H54 (cell line): ENCODE measurements at places on chromosomes 11 and 22.

DNA sequence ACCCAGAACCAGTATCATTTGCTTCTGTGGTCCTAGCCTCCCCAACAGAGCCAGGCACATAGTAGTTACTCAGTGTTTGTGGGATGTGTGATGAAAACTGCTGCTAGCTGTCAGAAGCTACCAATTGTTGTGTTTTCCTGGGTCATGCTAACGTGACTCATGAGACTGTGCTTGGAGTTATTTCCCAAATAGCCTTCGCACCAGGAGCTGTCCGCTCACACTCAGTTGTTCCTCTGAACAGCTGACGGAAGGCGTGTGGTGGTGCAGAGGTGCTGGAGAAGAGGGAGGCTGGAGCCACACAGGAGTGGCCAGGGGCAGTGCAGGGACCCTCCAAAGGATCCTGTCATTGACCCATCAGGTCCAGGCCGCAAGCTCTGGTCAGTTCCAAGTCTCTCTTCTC, 53.9 kb upstream of the TBCEL start:
- DNase-seq = no peak

GRCh38 chr11:114040706-114041211, 18.8 kb upstream of the ZBTB16 start:
- DNase-seq = no peak

- no peak for DNase-seq
These were observed 244.4 kb downstream of the TTC28 start for GRCh38 chr22:28435140-28435768.

GRCh38 chr11:12120031-12121008, 9.9 kb downstream of the MICAL2 start:
- DNase-seq = no peak

- no peak for DNase-seq
These were observed 23.0 kb downstream of the MYO18B start for GRCh38 chr22:25765016-25765367.

DNA sequence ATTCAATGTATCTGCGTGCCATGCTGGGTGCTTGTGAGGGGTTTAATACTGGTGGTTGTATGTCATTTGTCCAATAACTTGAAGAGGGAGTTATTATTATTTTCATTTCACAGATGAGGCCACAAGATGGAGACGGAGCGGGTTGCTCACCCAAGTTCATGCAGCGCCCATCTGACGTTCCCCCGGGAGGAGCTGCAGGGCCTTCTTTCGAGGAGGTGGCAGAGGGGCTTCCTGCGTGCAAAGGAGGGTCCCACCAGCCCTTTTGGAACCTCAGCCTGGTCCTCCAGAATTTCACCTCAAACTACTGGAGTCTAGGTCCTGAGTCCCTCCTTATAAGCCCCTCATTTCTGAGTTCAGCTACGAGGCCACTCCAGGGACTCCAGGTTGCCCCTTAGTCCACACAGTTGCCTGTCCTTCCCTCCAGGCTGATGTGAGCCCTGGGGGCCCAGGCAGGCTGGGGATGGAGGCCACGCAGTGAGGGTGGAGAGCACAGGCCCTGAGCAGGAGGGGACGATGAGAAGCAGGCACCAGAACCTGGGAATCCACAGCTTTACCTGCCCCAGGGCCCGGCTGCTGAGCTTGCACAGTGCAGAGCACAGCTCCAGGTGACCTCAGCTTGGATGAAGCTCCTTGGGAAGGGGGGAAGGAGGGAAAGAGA, 2.9 kb upstream of the VSIG10L2 start:
- no peak for DNase-seq

- DNase-seq = no peak
These were observed 29.5 kb downstream of the TREH start for GRCh38 chr11:118649941-118650340.

- no peak for DNase-seq
These were observed 54.2 kb downstream of the DENND5A start for GRCh38 chr11:9210922-9211320.

DNA sequence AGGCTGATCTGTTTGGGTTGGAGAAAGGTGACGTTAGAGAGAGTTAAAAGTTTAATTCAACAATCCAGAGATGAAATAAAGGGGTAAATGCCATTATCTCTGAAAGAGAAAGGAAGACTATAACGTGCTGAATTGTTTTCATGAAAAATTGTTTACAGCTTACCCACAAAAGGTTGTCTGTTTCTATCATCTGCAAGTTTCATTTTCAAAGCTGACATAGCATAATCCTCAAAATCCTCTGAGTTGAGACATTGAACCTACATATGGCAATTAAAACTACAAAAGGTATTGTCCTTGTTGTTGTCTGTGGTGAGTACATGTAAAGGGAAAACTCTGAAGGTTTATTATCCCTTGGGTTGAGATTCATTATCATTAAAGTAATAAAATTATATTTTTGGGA, 569.9 kb downstream of the LUZP2 start:
- no peak for DNase-seq

DNA sequence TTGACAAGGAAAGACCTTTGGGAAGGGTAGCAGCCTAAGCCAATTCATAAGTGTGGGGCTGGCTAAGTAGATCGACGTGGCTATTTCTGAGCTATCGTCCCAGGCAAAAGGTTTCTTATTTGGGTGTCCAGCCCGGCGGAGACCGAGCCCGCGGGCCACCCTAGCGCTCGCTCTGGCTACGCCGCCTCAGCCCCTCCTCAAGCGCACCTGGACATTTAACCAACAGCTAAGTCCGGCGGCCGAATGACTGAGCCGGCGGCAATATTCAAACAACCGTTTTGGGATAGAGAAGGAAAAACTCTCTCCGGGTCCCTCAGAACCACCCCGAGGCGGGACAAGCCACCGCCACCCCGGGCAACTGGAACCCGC, 457 bp downstream of the RNF141 start:
- DNase-seq = no peak

GRCh38 chr11:12472401-12473005, 95.1 kb downstream of the PARVA start:
- DNase-seq = no peak

DNA sequence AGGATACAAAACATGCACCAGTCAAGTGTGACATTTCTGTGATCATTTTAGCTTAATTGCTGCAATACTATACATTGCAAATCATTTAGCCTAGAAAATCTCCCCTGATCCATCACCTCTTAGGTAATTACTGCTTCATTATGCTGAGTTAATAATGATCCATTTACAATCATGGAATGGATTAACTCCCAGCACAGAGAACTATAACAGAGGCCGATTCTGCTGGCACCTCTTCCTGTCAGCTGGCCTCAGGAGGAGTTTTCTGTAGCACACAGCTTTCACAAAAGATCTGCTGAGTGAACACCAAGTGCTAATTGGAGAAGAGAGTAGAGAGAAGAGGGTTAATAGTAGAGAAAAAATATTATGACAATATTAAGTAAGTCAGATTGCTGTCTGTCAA, 591.8 kb upstream of the KIRREL3 start:
- no peak for DNase-seq

- DNase-seq = no peak
These were observed 24.6 kb downstream of the MOV10L1 start for GRCh38 chr22:50114221-50115021.

DNA sequence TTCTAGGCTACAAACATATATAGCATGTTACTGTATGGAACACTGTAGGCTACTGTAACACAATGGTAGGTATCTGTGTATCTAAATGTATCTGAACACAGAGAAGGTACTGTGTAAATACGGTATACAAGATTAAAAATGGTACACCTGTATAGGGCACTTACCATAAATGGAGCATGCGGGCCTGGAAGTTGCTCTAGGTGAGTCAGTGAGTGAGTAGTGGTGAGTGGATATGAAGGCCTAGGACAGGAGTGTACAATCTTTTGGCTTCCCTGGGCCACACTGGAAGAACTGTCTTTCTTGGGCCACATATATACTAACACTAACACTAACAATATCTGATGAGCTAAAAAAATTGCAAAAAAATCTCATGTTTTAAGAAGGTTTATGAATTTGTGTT, 21.4 kb downstream of the RNF141 start:
- DNase-seq = no peak

GRCh38 chr11:79437981-79438630, 2.7 kb downstream of the TENM4 start:
- no peak for DNase-seq

DNA sequence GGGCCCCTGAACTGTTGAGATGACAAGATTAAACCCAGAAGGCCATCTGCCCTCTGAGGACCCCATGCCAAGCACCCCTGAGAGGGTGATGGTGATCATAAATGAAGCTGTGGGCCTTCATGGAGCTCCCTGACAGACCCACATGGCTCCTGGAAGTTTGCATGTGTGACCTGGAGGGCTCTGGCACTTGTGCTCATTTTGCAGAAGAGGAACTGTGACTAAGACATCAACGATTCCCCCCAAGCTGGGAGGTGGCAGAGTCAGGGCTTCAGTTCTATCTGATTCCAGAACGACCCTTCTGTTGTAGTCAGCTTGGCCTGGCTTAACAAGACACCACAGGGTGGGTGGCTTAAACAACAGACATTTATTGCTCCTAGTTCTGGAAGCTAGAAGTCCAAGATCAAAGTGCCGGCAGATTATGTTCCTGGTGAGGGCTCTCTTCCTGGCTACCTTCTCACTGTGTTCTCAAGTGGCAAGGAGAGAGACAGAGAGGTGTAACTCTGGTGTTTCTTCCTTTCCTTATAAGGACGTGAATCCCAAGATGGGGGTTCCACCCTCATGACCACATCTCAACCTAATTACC, 46.4 kb upstream of the CD82 start:
- DNase-seq = no peak

- DNase-seq = peak; percentile 38
These were observed 4.4 kb upstream of the WEE1 start for GRCh38 chr11:9568854-9569587.

GRCh38 chr22:41908411-41909309, 6.2 kb downstream of the SHISA8 start:
- DNase-seq = no peak
